ENCODE measurements at places on chromosomes 5 and 9. TPM values are rescaled to one million over a fixed set of nuclear protein-coding genes. Genes with fewer than 3 reads are reported as not detected.

DNA sequence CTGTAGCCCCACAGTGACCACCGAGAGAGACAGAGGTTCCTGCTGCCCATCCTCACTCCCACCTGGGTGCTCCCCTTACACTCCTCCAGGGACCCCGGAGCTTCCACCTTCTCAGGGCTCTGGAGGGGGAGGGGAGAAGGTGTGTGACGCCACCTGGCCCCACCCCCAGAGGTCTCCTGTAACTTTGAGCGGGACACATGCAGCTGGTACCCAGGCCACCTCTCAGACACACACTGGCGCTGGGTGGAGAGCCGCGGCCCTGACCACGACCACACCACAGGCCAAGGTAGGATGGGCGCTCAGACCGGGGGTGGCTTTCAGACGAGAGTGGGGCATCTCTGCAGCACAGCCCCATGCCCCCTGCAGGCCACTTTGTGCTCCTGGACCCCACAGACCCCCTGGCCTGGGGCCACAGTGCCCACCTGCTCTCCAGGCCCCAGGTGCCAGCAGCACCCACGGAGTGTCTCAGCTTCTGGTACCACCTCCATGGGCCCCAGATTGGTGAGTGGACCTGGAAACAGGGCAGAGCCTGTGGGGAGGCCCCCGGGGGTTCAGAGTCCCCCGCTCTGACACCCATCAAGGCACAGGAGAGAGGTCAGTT, 4.5 kb downstream of the MAMDC4 start:
- no peak for DNase-seq

DNA sequence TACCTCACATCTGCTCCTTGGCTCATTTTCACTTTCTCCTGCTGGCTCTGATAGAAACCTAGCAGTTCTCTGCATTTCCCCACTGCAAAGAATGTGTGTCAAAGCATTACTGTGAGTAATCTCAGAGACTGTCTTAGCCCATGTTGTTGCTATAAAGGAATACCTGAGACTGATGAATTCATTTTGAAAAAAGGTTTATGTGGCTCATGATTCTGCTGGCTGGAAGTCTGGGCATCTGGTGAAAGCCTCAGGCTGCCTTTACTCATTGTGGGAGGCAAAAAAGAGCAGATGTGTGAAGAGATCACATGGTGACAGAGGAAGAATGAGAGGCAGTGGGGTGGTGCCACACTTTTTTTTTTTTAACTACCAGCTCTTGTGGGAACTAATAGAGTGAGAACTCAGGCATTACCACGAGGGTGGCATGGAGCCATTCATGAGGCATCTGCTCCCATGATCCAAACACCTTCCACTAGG, 191.6 kb upstream of the CTNND2 start:
- DNase-seq: no peak

GRCh38 chr9:36855448-36856315, 178.4 kb downstream of the PAX5 start:
- DNase-seq: peak; percentile 43

DNA sequence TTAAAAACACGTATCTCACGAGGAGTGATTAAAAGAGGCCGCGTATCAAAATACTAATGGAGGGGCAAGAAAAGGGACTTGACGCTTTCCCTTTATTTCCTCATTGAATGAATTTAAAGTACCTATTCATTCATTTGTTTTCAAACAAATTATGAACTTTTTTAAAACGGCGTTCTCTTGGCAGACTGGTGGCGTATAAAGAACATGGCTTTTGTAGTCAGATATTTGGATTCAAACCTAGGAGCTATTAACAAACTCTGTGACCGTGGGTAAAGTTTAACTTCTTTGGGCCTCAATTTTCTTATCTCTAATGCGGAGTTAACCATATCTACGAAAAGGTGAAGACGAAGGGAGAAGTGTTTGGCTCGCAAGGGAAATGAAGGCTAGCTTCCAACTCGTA, 876 bp downstream of the CAAP1 start:
- no peak for DNase-seq

DNA sequence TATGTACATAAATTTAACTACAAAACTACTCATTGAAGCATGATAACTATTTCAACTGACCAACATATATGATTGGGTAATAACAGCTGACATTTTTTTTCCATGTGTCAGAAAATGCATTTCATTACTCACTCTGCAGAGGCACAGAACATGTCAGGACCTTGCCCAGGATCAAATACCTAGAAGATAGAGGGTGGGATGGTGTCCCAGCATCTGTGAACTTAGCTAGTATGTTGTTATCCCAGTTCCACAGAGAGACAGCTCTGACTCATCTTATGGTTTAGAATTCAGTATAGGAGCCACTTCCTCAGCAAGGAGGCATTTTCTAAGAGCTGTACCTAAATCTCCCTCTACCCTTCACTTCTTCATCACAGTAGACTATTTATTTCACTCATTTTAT, 1198.6 kb upstream of the ACO1 start:
- no peak for DNase-seq

GRCh38 chr5:124302533-124302932, 443.9 kb downstream of the ZNF608 start:
- no peak for DNase-seq

DNA sequence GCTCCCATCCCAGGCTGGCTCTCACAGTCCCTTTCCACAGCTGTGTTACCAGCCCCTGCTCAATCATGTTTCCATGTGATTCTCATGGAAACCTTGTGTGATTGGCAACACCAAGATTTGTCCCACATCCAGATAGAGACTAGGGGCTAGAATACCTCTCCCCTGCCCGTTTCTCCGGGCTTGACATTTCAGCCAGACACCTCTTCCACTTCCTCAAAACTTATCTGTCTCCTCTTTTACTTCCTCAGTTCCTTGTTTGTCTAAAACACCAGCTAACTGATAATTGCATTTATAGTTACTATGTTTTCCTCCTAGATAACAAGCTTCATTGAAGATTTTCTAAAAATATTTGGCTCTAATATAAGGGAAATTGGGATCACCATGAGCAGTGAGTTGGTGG, 16.6 kb upstream of the KCNMB1 start:
- DNase-seq: no peak

DNA sequence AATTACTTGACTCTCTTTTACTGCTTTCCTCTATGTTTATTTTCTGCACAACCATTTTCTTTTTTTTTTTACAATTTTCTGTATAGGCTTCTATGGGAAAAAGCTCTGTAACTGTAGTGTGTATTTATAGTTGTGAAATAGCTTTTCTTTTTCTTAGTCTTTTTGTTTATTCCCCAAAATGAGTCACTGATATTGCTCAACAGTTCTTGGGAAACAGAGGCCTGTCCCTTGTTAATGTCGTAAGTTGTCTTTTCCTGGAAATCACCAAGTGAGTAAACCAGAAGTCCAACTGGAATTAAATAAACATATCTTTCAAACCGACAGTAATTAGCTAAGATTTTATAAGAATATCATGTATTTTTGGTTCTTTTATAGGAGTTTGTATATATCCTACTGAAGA, 325.1 kb upstream of the PRR16 start:
- DNase-seq: no peak

DNA sequence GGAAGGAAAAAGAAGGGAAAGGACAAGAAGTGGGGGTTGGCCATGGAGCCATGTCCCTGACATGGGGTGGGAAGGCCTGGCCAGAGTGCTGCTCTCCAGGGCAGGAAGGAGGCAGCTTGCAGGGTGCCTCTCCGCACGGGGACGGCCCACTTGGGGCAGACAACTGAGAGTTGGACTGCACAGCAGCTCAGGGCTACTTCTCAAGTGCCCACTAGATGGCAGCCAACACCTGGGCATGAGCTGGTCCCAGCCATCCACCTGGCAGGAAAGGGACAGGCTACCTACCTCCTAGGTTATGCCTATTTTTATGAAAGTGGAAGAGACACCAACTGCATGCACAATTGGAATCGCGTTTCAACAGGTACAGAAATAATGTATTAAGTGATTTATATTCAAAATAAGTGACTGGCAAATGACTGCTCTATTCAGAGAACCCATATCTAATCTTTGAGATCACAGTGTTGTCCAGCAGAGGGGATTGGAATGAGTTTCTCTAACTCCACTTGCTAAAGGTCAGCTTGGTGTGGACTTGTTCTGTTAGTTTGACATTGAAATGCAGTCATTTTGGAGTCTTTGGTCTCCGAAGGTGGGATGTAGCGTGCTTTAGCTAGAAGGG, 113.4 kb downstream of the SYK start:
- peak; percentile 74 for DNase-seq

The LCN12 gene
- polyA plus RNA-seq: 7.3 TPM

Data from liver (tissue), 10 donors.